ENCODE measurements at places on chromosomes 1 and 21. TPM values are rescaled to one million over a fixed set of nuclear protein-coding genes. Genes with fewer than 3 reads are reported as not detected.

DNA sequence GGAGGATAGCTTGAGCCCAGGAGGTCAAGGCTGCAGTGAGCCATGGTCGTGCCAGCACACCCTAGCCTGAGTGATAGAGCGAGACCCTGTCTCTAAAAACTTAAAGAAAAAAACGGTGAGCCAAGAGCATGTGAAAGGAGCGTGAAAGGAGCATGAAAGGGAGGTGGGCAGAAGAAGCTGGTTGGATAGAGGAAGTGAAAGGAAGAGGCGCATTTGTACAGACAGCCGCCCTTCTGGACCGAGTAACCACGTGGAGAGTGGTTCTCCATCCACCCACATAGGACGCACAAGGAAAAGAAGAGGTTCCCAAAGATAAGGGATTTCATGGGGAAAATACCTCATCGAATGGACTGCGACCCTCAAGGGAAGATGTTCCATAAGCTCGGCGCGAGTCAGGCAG lies 60.4 kb upstream of the IFNAR2 start:
- DNase-seq = no peak

The PCAT6 gene
- total RNA-seq = 0.29 TPM

The MYBPH gene
- total RNA-seq = not detected

DNA sequence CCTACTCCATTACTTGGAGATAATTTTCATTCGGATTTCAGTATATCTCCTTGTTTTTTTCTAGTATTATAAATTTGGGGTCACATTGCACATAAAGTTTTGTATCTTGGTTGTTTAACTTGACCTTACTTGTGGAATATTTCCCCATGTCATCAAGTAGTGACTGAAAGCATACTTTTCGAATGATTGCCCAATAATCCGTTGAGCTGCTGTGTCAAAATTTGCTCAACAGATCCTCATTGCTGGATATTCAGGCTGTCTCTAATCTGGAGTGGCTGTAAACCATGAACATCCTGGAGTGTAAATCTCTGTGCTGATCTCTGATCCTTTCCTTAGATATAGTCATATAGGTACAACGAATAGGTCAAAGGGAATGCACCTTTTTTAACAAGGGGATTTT lies 4.9 kb downstream of the NIPAL3 start:
- DNase-seq = no peak

The OR2L3 gene
- not detected for total RNA-seq

The VASH2 gene
- total RNA-seq = 0.12 TPM

- DNase-seq = no peak
These were observed 38.8 kb downstream of the C1orf21 start for GRCh38 chr1:184425449-184426277.

The TNFRSF14 gene
- 182 TPM for total RNA-seq

Data from activated CD4-positive, alpha-beta T cell treated with anti-CD3 and anti-CD28 coated beads, Interleukin-2, amount 10 ng/mL, durations not matched to agents 7 days and 5 days (primary cell).